Ascending aorta (tissue), 2 donors: ENCODE measurements at places on chromosomes 1 and 21.
A peak's percentile ranks its signal among the peaks of the same experiment; 100 is the strongest.

- no peak for DNase-seq
- no peaks in the 10 kb centered on the region for H3K4me1 ChIP-seq
- no peaks in the 10 kb centered on the region for H3K36me3 ChIP-seq
- H3K27ac ChIP-seq: no peak overlapping the region
These were observed 20.6 kb downstream of the LAMC2 start for GRCh38 chr1:183206538-183207122.

DNA sequence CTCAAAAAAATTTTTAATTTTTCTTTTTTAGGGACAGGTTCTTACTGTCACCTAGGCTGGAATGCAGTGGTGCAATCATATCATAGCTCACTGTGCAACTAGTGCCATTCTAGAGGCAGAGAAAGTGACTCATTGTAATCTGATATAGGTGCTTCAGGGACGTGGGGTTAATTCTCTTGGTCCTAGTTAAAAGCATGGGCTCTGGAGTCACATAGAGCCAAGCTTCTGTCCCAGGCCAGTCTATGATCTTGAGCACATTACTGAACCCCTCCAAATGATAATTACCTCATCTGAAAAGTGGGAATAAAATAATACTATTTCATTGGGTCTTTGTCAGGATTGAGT is 1.1 kb upstream of the ADIPOR1 start:
- peaks cover 3% of the 10 kb centered on the region for H3K4me1 ChIP-seq
- no peaks in the 10 kb centered on the region for H3K27me3 ChIP-seq
- H3K36me3 ChIP-seq: peaks cover 30% of the 10 kb centered on the region
- H3K4me3 ChIP-seq: no peak overlapping the region

DNA sequence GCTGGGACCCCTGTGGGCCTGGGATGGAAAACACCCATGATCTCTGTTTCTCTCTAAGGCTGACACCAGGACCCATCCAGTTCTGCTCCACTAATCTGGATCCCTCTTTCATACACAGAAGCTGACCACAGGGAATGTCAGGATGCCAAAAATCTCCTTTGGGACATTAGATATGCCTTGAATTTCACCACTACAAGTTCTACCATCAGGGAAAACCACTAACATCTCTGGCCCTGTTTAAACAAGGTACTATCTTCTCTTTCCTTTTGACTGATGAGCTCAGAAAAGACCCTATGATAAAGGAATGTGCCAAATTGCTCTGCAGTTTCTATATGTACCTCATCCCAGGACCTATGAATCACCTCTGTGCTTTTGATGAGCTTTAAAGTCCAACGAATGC is 10.2 kb upstream of the PLXNA2 start:
- H3K27ac ChIP-seq: peak overlapping the region; percentile 34
- H3K4me3 ChIP-seq: no peak overlapping the region
- H3K27me3 ChIP-seq: no peaks in the 10 kb centered on the region
- no peaks in the 10 kb centered on the region for H3K36me3 ChIP-seq
- H3K4me1 ChIP-seq: no peaks in the 10 kb centered on the region
- no peak for DNase-seq

DNA sequence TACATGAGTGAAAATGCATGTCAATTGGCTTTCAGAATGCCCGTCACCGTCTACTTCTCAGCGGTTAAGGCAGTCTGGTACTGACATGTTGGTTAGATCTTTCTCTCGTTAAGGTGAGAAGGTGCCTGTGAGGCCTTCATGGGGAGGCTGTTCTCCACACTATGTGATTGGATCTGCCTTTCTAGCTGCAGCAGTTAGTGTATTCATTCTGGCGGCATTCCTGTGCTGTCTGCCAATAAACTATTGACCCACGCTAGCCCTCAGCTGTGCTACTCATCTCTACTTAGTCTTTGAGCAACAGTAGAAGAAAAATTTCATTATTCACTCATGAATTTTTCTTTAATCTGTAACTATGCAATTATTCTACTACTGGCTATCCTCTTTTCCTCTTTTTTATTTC is 32.0 kb downstream of the CCSAP start:
- no peak for DNase-seq
- H3K4me1 ChIP-seq: no peaks in the 10 kb centered on the region
- no peak overlapping the region for H3K4me3 ChIP-seq
- H3K27me3 ChIP-seq: no peaks in the 10 kb centered on the region
- H3K27ac ChIP-seq: no peak overlapping the region
- peaks cover 44% of the 10 kb centered on the region for H3K36me3 ChIP-seq

GRCh38 chr21:33897739-33898138 is 17.9 kb downstream of the ATP5PO start:
- no peaks in the 10 kb centered on the region for H3K27me3 ChIP-seq
- no peaks in the 10 kb centered on the region for H3K36me3 ChIP-seq
- H3K4me1 ChIP-seq: peaks cover 16% of the 10 kb centered on the region
- H3K27ac ChIP-seq: no peak overlapping the region
- H3K4me3 ChIP-seq: no peak overlapping the region

- H3K36me3 ChIP-seq: peaks cover 1% of the 10 kb centered on the region
- H3K4me3 ChIP-seq: no peak overlapping the region
- H3K4me1 ChIP-seq: no peaks in the 10 kb centered on the region
- no peaks in the 10 kb centered on the region for H3K27me3 ChIP-seq
- no peak overlapping the region for H3K27ac ChIP-seq
- no peak for DNase-seq
These were observed 41.4 kb upstream of the SELENON start for GRCh38 chr1:25758466-25759070.
